NCI-H1417 treated with DMSO at 0.1 percent for 48 hours (cell line): ENCODE measurements at places on chromosomes 12 and 14.

- DNase-seq: no peak
Measured at GRCh38 chr12:128853600-128854197, 421 bp downstream of the GLT1D1 start.

DNA sequence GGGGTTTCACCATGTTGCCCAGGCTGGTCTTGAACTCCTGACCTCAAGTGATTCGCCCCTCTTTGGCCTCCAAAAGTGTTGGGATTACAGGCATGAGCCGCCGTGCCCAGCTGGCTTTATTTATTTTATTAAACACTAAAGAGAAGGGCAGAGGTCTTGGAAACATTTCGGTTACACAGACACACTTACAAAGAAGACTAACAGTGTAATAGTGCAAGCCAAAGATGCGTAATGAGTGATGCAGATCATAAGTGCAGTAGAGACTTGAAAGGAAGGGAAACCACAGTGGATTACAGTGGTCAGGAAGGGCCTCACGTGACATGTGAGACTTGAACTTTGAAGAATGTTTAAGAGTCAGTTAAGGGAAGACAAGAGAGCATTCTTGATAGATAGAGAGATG is 33.9 kb upstream of the CDK17 start:
- DNase-seq: no peak

DNA sequence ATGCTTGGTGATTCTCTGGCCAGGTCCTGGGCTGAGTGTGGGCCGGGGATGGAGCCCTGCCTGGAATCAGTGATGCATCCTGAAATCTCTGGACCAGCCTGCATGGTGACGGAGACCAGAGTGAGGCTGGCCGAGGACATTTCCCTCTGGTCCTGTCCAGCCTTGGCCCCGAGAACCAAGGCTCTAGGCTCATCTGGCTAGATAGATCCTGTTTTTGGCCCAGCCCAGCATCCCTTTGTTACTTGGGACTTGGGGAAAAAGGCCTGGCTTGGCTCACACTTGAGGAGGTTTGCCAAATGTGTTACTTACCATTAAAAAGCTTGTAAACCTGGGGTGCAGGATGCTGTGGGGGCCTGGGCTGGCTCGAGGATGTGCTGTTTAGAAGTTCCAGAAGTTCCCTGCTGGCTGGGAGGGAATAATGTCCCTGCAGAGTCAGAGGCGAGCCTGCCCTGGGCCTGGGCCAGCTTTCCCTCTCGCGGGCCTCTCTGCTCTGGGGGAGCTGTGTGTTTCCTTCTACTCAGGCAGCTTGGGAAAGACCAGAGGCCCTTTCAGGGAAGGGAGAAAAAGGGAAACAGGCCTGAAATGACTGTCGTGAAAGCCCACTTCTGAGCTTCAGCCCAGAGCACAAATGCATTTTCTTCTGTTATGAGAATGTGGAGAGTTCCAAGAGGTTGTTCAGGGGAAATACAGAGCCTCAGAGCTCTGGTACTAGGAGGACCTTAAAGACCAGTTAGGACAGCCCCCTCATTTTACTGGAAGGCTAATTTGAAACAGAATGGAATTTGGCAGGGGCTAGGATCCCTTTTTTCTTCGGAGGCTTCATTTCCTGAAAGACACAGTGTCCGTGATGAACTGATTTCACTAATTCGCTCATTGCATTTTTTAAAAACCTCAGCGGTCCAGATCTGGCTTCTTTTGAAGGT is 47.2 kb upstream of the CTDSP2 start:
- DNase-seq: no peak

- DNase-seq: no peak
Measured at GRCh38 chr12:52454411-52455201, 2.7 kb upstream of the KRT6B start.

GRCh38 chr12:108744021-108744897 is 12.9 kb upstream of the CORO1C start:
- DNase-seq: no peak
